Stimulated activated CD8-positive, alpha-beta memory T cell treated with anti-CD3 and anti-CD28 coated beads, Interleukin-2, amount 100 ng/mL, for 1 hour (primary cell): ENCODE measurements at places on chromosomes 6 and 20.

DNA sequence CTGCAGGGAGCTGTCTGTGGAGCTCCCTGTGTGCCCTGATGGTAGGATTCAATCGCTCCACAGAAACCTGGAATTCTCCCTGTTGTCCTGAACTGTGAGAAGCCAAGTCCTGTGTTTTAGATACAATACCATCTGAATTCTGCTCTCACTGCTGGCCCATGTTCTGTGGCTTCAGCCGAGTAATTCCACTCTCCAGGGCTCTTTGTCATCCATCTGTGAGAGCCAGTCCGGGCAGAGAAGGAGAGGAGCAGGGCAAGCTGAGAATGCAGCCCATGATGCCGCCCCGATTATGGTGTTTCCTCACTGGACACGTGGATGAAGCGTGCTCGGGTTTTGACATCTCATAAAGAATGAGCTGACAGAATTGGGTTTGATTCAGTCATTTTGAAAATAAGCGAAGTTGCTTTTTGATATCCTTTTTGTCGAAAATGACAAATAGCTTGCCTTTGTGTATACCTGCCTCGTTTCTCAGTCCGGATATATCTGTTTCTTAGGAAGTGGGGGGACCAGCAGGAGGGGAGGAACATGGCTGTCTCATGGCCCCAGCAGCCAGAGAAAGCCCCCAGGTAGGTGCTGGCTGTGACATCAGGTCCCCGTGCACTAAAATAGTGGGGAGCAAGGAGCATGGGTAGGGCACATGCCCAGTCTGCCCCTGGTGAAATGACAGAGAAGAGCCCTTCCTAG is 8.2 kb upstream of the CD93 start:
- no peak for DNase-seq

DNA sequence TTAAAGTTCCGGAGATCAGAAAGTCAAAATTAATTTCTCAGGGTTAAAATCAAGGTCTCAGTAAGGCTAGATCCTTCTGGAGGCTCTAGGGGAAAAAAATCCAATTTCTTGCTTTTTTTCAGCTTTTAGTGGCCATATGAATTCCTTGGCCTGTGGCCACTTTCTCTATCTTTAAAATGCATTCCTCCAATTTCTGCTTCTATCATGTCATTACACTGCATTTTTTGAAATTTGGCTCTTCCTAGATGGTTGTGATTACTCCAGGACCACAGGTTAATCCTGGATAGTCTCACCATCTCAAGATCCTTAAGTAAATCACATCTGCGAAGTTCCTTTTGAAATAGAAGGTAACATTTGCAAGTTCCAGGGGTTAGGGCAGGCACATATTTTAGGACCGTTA is 1294.9 kb upstream of the CITED2 start:
- no peak for DNase-seq

GRCh38 chr6:845566-845965 is 152.6 kb upstream of the EXOC2 start:
- DNase-seq, result no peak

GRCh38 chr6:7264041-7264440 is 49.0 kb downstream of the SSR1 start:
- DNase-seq, result no peak

GRCh38 chr20:5154543-5154925 is 27.7 kb downstream of the CDS2 start:
- no peak for DNase-seq

DNA sequence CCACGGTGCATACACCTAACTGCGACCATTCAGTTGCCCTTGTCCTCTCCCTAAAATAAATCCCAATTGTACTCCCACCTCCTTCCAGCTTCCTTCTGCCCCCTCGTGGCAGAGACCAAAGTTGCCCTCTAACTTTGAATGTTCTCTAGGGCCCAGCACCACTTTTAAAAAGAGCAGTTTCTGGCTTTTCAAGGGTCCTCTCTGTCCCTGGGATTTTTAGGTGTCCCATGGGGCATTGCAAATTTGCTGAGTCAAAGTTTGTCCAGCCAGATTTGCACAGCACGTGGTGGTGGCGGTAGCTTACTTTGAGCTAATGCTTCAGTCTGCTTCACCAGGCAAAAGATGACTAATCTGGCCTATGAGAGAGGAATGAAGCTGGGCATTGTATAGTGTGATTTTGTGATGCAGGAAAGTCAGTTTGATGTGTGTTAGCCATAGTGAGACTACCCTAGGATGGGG is 100.2 kb downstream of the PERP start:
- DNase-seq, result no peak

DNA sequence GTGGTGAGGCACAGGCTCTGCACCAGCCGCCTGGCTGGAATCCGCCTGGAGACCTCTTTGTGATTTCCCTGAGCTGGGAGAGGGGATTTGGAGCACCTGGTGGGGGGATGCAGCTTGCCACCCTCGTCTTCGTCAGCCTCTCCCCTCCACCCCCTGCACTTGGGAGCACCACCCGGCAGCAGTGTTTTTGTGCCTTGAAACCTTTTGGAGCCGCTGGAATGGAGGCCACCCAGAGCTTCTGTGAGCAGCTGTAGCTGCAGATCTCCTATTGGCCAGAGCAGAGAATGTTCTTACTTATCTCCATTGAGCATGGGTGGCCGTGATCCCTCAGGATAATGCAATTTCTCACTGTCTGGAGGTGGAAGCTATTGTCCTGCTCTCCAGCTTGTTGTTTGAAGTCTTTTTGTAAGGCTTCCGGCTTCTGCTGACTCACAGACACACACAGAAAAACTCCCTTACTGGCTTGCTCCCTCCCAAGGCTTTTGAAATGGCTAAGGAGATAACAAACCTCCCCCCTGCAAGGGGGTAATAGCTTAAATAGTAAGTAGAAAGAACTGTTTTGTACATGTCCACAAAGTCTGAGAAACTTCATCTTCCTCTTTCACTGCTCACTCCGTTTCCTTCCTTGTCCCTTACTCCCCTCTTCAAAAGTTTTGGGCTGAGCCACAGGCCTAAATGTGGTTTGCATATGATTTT is 271.2 kb downstream of the PRL start:
- no peak for DNase-seq

- DNase-seq, result peak; percentile 30
Measured at GRCh38 chr20:38221119-38221589, 39.4 kb downstream of the KIAA1755 start.

DNA sequence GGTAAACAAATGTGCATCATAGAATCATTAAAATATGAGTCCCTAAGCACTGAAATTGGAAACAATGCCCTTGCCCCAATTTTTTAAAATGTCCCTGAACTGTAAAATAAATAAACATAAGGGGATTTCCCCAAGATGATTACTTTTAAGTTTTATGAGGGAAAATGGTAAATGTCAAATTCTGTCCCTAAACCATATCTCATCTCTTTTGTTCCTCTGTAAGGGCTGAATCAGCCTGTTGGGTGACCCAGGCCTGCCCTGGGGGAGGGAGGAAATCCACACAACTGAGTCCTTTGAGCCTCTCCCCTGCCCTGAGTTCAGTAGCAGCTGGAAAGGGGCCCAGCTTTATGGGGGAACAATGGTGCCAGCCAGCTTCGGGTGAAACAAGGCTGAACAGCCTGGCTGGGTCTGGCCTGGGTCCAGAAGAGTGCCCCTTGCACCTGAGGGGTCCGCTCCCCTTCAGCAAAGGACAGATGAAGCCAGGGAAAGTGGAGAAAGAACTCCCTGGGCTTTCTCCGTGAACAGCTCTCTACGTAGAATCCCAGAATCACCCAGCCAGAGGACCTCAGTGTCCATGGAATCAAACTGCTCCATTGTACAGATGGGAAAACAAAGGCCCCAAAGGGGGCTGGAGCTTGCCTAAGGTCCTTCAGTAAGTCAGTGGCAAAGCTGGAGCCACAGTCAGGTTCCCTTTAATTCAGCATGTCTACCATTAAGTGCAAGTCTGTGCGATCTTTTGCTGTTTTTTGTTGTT is 28.2 kb upstream of the ITCH start:
- DNase-seq, result no peak

DNA sequence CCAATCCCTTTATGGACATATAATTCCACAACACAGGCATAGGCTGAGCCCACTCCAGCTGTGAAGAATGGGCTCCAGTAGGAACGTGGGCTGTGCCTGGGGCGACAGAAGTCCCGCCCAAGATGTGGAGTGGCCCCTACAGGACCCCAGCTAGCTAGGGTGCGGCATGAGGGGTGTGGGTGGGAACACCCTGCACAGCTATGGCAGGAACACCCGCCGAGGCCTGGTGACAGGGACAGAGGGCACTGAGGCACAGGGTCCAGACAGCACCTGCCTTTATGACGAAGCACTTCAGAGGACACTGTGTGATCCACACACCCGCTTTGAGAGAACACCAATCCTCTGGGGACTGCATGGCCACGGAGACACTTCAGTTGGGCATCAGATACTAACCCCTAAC is 28.2 kb upstream of the TCFL5 start:
- DNase-seq, result no peak

DNA sequence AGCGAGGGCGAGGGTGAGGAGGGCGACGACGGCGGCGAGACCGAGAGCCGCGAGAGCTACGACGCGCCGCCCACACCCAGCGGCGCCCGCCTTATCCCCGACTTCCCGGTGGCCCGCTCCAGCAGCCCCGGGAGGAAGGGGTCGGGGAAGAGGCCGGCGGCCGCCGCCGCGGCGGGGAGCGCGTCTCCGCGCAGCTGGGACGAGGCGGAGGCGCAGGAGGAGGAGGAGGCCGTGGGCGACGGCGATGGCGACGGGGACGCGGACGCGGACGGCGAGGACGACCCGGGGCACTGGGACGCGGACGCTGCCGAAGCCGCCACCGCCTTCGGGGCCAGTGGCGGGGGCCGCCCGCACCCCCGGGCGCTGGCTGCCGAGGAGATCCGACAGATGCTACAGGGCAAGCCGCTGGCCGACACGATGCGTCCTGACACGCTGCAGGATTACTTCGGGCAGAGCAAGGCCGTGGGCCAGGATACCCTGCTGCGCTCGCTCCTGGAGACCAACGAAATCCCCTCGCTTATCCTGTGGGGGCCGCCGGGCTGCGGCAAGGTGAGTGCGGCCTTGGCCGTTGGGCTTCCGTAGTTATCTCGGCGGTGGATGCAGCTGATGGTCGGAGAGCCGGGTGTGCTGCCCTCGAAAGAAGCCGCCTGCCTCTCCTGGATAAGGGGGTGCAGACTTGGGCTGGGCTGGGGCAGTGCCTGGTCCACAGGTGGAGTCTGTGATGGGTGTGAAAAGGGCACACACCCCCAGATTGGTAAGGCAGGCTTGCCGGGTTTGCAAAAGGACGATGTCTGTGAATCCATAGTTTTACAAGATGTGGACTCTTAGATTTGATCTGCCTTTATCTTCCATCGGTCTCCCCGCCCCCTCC is 938 bp downstream of the WRNIP1 start:
- no peak for DNase-seq
